A549 treated with GW870086 at 1 μM for 4 hours (cell line): ENCODE measurements at places on chromosomes 4 and X. TPM values are rescaled to one million over a fixed set of nuclear protein-coding genes. Genes with fewer than 3 reads are reported as not detected.

EFHC2 gene
- total RNA-seq = 0.11 to 0.42 TPM (median 0.30 TPM) in 5 replicates

MAGEA1 gene
- total RNA-seq = 0.09 to 0.22 TPM (median 0.16 TPM) in 3 of 5 replicates, not detected in the others

PABPC5 gene
- 0.08 TPM in 1 of 5 replicates, not detected in the others for total RNA-seq

MAGEE2 gene
- total RNA-seq = not detected in 5 replicates

NR3C2 gene
- 0.02 TPM in 1 of 5 replicates, not detected in the others for total RNA-seq

PLXNB3 gene
- 2.4 to 4.3 TPM (median 3.6 TPM) in 5 replicates for total RNA-seq

PPP1R2C gene
- total RNA-seq = not detected in 5 replicates

TRMT2B gene
- 13.4 to 16.5 TPM (median 13.9 TPM) in 5 replicates for total RNA-seq

SCRG1 gene
- total RNA-seq = not detected in 5 replicates

TACC3 gene
- total RNA-seq = 76.1 to 94.4 TPM (median 88.2 TPM) in 5 replicates

PAGE5 gene
- not detected in 5 replicates for total RNA-seq

CCDC158 gene
- not detected in 5 replicates for total RNA-seq

IL15 gene
- total RNA-seq = 10.6 to 14.7 TPM (median 12.0 TPM) in 5 replicates

ADH1B gene
- total RNA-seq = not detected in 5 replicates

NAA11 gene
- total RNA-seq = not detected in 5 replicates

NAT8L gene
- 10.0 to 14.0 TPM (median 13.2 TPM) in 5 replicates for total RNA-seq

XAGE3 gene
- not detected in 5 replicates for total RNA-seq

PDZD4 gene
- 2.2 to 4.1 TPM (median 3.4 TPM) in 5 replicates for total RNA-seq

CSAG2 gene
- not detected in 5 replicates for total RNA-seq

FAM90A26 gene
- 0.08 TPM in 1 of 5 replicates, not detected in the others for total RNA-seq

ARSH gene
- not detected in 5 replicates for total RNA-seq

FGA gene
- 16.4 to 22.7 TPM (median 17.4 TPM) in 5 replicates for total RNA-seq

PTCHD1 gene
- 0.01 TPM in 1 of 5 replicates, not detected in the others for total RNA-seq

TBX22 gene
- total RNA-seq = not detected in 5 replicates

CCDC120 gene
- 2.6 to 4.0 TPM (median 3.2 TPM) in 5 replicates for total RNA-seq

FABP2 gene
- not detected in 5 replicates for total RNA-seq

XAGE1A gene
- total RNA-seq = 13.4 to 38.8 TPM (median 19.6 TPM) in 3 of 5 replicates, not detected in the others

GPR34 gene
- 0.13 to 0.16 TPM (median 0.15 TPM) in 4 of 5 replicates, not detected in the other for total RNA-seq

MAMLD1 gene
- 5.5 to 6.2 TPM (median 5.9 TPM) in 5 replicates for total RNA-seq

CLCN4 gene
- 3.3 to 3.9 TPM (median 3.7 TPM) in 5 replicates for total RNA-seq

MAML3 gene
- total RNA-seq = 9.4 to 11.1 TPM (median 10.7 TPM) in 5 replicates

NXF2B gene
- total RNA-seq = not detected in 5 replicates

PRDM5 gene
- 3.1 to 5.3 TPM (median 4.6 TPM) in 5 replicates for total RNA-seq
